ENCODE measurements at places on chromosomes 5 and 9.

DNA sequence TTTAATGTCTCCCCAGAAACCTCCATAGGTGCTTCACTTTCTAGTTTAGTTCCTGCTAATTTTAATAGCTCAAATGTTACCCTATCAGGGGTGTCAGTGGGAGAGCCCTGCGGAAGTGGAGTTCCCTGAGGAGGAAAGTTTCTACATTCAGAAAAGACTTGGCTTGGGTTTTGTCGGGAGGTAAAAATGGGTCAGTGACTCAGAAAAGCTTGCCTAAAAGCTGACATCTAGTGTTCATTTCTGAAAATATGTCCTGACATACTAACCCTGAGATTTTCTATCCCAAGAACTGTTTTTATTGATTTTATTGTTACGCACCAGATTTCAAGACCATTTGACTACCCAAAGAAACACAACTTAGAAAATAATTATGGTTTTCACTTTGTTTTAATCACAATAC, 40.9 kb upstream of the GLDC start:
- peak; percentile 11 for DNase-seq

DNA sequence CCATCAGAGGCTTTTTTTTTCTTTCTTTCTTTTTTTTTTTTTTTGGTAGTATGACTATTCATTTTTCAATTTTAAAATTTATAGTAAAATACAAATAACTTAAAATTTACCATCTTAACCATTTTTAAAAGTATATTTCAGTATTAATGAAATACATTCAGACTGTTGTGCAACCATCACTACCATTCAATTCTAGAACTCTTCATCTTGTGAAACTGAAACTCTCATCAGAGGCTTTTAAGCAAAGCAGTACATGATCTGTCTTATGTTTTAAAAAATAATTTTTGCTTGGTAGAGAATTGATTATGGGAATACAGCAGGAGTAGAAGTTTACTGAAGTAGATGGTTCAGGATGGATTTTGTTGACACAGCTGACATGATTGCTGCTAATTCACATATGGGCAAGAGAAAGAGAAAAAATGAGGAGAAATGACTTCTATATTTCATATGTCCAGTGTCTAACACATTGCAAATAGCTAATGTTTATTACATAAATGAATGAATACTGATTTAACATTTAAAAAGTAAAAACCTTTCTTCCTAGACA, 13.4 kb downstream of the ELOVL7 start:
- no peak for DNase-seq

GRCh38 chr9:17387565-17387964, 191.3 kb upstream of the SH3GL2 start:
- no peak for DNase-seq

- DNase-seq = peak; percentile 64
Measured at GRCh38 chr9:70484232-70485130, 70.0 kb upstream of the KLF9 start.

- DNase-seq = no peak
Measured at GRCh38 chr9:117074784-117075520, 339.9 kb downstream of the ASTN2 start.

DNA sequence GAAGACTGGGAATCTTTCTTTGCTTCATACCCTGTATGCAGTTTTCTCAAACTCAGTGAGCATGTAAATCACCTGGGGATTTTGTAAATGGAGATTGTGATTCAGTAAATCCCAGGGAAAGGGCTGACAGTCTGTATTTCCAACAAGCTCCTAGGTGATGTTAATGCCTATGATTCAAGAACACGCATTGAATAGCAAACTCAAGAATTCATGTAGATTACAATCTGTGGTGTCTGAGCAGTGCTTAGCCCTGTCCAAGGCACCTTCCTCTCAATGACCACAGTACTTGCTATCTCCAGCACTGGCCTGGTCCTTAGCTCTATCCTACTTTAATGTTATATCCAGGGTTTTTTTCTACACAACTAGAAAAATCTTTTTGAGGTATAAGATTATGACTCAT, 721.4 kb upstream of the MEF2C start:
- DNase-seq = no peak

DNA sequence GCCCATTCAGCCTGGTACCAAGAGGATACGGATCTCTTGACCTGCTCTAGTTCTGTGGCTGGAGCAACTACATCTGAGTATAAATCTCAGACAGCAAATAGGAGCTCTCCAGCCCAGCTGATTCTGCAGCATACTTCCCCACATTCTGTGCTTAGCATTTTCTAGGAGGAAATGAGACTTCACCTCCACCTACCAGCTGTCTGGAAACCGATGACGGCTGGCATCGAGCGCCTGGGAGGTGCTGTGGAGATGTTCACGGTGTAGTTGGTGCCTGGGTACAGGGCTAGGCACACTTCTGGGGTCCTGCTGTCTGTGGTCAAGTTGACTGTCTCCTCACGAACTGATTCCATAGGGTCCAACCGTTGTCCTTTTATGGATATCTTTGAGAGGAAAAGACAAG, 63.6 kb downstream of the SUSD1 start:
- no peak for DNase-seq

DNA sequence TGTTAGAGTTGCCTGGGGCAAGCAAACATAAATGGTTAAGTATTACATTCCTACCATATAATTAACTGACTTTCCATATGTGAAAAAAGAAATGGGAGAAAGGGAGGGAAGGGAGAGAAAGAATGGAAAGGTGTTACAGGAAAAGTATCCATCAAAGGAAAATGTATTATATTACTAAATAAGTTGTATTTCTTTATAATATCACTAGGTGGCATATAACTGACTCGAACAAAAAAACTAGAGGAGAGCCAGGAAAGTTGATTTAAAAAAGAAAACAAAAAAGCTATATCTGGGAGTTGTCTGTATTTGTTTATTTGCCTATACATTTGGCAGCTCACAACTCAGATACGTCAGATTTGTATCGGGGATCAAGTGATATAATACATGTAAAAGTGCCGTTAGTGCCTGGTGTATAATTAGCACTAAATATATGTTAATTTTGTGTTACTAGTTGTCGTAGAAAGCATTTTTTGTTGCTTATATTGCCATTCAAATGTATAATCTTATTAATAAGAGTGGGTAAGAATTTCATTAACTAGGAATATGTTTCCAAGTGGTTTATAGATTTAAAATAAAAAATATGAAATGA, 59.6 kb upstream of the ADAMTS19 start:
- no peak for DNase-seq

DNA sequence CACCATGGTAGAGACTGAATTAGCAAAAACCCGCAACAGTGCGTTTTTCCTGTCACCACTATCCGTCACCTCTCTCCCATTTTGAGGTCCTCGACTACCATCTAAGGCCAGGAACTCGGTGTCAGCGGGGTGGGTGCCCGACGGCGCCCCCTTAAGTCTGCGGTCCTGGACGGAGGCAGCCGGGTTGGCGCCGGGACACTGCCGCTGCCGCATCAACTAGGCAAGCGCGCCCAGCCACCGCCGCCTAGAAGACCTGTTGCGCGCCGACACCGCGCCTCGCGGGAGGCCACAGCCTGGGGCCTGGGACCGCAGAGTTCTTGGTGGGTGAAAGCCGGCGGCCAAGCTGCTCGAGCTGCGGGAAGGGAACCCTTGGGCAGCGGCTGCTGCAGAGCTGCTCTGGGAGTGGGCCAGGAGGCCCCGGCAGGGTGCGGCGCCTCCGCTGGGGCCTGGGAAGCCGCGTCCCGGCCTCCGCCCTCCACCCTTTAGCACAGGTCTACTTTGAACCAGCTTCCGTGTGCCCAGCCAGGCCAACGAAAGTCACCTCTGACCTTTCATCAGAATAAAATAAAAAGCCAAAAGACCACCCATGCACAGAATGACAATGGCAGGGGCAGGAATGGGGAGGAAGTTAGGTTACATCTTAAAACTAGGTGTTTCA, 3.5 kb downstream of the FOXB2 start:
- no peak for DNase-seq

DNA sequence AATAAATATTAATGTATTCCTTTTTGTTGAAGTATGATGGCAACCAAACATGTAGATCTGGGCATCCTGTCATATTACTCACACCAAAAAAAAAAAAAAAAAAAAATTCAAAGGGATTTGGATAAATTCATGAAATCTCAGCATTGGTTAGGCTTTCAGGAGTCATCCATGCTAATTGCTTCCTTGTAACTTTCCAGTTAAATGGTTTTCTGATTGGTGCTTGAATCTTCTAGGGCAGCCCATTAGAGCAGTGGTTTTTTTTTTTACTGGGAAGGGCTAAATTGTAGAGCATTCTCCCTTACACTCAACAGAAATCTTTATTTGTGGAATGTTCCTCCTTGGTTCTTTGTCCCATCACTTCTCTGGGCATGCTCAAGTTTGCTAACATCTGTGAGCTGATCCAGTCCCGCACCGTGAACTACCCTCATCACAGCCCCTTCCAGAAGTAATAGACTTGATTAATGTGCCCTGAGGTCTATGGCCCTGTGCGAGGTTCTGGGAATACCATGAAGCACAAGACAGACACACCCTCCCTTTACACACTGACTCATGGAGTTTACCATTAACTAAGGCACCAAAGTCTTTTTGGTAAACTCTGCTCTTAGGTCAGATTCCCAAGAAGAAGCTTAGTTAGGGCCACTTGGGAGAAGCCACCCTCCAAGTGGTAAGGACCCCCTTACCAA, 56.0 kb downstream of the RGS3 start:
- DNase-seq = no peak
